ENCODE measurements at places on chromosomes 12 and 14.

DNA sequence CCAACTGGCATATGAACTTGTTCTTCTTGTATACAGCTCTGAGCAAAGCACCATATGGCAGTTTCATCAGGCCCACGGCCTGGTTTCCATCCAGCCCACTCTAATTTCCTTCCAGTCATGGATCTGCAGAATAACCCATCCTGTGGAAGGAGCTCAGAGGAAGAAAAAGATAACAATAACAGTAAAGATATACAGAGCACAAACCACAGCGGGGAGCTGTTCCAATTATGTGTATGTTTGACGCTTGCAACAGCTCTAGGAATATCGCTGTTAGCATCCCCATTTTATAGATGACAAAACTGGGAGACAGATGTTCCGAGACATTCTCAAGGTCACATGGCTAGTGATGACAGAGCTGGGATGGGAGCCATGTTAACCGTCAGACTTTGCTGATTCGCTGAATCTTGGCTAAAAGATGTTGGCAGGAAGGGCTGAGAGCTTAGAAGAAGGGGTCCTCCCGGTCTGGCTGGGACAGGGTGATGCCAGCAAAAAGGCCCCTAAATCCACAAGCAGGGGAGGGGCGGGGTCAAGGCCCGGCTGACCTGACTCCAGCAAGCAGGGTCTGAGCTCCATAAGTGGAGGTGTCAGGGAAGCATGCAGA lies 34.4 kb upstream of the CIPC start:
- DNase-seq, result no peak

- DNase-seq, result no peak
Measured at GRCh38 chr12:26017484-26018211, 59.2 kb downstream of the RASSF8 start.

GRCh38 chr12:32402946-32403345 lies 3.6 kb downstream of the FGD4 start:
- DNase-seq, result no peak

- no peak for DNase-seq
Measured at GRCh38 chr12:16763901-16764300, 157.9 kb upstream of the LMO3 start.

- no peak for DNase-seq
Measured at GRCh38 chr12:54891717-54892478, 37.6 kb downstream of the MUCL1 start.

- DNase-seq, result no peak
Measured at GRCh38 chr12:21543151-21543550, 17.1 kb downstream of the SPX start.

DNA sequence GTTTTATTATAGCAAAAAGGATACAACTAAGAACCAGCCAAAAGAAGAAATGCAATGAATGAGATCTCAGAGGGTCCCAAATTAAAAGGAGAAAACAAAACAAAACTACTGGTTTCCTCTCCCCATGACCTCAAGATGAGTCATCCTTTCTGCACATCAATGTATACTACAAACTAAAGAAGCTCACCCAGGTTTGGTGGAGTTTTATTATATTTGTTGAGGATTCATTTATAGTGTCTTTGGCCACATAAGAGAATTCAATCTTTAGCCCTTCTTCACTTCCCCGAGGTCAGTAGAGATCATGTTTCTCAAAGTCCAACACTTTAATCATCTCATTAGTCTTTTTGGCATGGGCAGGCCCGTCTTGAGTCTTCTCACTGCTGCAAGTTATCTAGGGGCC lies 210.6 kb downstream of the SLC6A15 start:
- no peak for DNase-seq

- no peak for DNase-seq
Measured at GRCh38 chr14:92734618-92735017, 13.8 kb downstream of the LGMN start.

DNA sequence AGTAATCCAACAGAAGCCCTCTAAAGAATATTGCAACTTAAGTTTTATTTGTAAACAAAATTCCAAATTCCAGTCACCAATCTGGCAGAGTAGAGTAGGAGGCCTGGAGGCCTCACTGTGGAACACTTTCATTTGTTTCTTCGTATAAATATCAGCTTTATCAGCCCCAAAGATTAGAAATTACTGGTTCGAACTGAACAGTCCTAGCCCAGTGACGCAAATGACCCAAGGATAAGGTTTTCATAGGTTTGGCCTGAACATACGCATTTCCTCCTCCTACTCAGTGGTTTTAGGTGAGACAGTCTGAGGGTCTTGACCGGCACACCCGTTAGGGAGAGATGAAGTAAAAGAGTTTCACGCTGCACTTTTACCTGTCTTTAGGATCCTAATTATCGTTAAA lies 1.7 kb downstream of the CDC42BPB start:
- DNase-seq, result no peak

DNA sequence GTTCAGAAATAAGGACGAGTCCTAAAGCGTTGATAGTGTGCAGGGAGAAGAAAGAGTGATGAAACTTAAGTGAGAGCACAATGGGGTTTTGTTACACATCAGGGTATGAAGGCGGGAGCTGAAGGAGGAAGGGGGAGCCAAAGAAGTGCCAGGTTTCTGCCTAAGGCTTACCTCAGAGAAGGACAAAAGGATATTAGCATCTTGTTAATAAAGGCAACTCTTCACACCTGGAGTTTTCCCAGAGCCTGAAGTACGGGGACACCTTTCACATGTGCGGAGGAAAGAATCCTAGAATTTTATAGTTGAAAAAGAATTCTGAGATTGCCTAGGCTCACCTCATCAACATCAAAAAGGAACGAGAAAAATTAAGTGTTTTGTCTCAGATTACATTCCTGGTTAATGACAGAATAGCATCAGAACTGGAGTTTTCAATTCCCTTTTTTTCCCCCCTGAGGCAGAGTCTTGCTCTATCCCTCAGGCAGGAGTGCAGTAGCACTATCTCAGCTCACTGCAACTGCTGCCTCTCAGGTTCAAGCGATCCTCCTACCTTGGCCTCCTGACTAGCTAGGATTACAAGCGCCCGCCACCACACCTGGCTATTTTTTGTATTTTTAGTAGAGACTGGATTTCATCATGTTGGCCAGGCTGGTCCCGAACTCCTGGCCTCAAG lies 2.2 kb upstream of the SAV1 start:
- no peak for DNase-seq

GRCh38 chr14:64444140-64444539 lies 21.2 kb upstream of the AKAP5 start:
- no peak for DNase-seq

Measured in cortex of kidney (tissue), 1 donor.